ENCODE measurements at places on chromosomes 12 and 14. TPM values are rescaled to one million over a fixed set of nuclear protein-coding genes. Genes with fewer than 3 reads are reported as not detected.

Gene ITGB7
- total RNA-seq: 0.42 TPM

Gene SINHCAF
- total RNA-seq: 74.6 TPM

Gene TAS2R9
- total RNA-seq: not detected

Gene NACA
- total RNA-seq: 1,623 TPM

Gene JDP2
- total RNA-seq: 10.1 TPM

Gene KRT75
- not detected for total RNA-seq

GRCh38 chr12:89047856-89048418 lies 304.4 kb downstream of the DUSP6 start:
- DNase-seq: no peak

GRCh38 chr14:93939304-93940229 lies 12.4 kb downstream of the FAM181A start:
- no peak for DNase-seq

- no peak for DNase-seq
Measured at GRCh38 chr14:93923626-93924025, 3.5 kb upstream of the FAM181A start.

DNA sequence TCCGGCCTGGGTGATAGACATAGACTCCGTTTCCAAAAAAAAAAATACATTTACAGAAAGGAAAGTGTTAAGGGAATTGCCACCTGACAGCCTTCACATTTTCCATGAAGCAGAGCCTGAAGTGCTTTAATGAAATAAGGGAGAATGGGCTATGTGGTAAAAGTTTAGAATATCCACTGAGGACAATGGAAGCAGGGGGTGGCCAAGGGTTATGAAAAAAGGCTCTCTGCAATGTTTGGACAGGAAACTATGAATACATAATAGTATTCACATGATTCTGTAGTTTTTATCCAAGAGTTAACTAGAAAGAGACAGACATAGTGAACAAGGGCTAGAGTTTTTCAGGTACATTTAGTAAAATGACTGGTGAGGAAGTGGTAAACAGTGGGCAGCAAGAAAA lies 75.3 kb downstream of the COCH start:
- DNase-seq: no peak

DNA sequence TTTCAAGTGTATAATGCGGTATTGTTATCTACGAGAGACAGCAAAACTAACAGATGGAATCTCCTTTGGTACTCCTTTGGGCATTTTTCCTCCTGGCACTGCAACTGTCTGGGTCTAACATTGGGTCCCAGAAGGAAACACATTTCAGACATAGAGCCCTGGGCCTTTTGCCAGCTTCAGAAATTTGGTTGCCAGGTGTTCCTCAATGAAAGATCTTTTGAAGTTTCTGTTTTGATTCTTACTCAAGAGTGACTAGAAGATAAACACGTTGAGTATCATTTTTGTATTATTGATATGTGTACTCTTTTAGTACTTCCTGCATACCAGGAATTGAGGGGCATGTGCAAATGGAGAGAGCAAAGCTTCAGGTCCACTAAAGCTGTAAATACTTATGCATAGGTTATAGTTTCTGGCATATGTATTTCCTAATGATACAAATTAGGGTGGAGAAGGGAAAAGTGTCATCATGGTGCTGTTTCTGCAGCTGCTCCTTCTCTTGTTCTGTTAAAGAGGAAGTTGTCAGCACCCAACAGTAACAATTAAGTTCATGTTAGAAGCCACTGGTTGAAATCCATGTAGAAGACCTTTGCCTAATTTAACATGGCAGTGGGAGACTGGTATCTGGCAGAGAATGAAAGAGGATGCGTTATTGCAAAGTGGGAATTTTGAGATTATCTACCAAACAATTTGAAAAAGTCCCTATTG lies 53.5 kb downstream of the SLC38A6 start:
- DNase-seq: no peak
